NCI-H510A treated with DMSO at 0.1 percent for 48 hours (cell line): ENCODE measurements at places on chromosomes 4 and X.
A peak's percentile ranks its signal among the peaks of the same experiment; 100 is the strongest.

- DNase-seq: peak; percentile 85
Measured at GRCh38 chrX:68045008-68045577, 388.2 kb downstream of the OPHN1 start.

DNA sequence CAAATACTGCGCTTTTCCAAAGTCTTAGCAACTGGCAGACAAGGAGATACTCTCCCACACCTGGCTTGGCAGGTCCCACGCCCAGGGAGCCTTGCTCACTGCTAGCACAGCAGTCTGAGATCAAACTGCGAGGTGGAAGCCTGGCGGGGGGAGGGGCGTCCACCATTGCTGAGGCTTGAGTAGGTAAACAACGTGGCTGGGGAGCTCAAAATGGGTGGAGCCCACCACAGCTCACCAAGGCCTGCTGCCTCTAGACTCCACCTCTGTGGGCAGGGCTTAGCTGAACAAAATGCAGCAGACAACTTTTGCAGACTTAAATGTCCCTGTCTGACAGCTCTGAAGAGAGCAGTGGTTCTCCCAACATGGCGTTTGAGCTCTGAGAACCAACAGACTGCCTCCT lies 23.0 kb upstream of the NFKB1 start:
- no peak for DNase-seq

GRCh38 chrX:123464709-123465108 lies 268.1 kb downstream of the THOC2 start:
- no peak for DNase-seq

GRCh38 chr4:185654311-185654710 lies 119.0 kb upstream of the PDLIM3 start:
- DNase-seq: no peak

DNA sequence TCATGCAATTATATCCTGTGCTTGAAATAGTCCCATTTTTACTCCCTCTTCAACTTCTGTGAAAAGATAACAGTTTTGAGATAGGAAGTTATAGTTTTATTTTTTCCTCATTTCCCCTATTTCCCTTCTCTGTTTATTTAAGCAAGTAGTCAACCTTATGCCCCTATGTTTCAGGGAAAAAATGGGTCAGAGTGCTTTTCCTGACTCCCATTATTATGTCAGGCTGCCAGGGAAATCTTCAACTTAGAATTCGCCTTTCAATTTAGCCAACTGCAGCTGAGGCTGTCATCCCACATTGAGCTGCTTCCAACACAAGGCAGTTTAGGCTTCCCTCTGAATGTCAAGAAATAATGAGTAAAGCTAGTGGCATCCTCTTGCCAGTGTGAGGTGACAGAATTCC lies 42.3 kb downstream of the NXT2 start:
- DNase-seq: no peak

- DNase-seq: no peak
Measured at GRCh38 chr4:122992641-122993040, 70.2 kb upstream of the NUDT6 start.

- DNase-seq: no peak
Measured at GRCh38 chrX:2538031-2538757, 37.4 kb upstream of the DHRSX start.

DNA sequence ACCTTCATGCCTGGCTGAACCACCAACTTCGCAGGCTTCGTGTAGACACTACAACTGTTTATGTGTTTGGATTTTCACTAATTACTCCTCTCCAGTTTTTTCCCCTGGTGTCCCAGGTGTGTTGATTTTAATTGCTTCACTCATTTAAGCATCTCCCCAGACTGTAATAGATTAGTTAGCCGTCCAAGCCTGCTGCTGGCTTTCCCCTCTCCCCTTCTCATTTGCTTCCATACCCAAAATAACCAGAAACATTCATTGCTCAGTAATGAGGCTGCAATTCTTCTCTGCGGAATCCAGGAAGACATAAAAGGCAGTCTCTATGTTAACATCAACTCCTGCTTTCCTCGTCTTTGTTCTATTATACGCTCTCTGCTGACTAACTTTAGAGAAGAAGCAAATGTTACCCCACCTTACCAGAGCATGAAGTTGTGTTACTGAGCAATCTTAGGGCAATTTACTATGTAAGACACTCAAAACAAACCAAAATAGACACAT lies 37.9 kb upstream of the SCRG1 start:
- DNase-seq: no peak

- DNase-seq: no peak
Measured at GRCh38 chr4:24236532-24236931, 346.7 kb upstream of the PPARGC1A start.

DNA sequence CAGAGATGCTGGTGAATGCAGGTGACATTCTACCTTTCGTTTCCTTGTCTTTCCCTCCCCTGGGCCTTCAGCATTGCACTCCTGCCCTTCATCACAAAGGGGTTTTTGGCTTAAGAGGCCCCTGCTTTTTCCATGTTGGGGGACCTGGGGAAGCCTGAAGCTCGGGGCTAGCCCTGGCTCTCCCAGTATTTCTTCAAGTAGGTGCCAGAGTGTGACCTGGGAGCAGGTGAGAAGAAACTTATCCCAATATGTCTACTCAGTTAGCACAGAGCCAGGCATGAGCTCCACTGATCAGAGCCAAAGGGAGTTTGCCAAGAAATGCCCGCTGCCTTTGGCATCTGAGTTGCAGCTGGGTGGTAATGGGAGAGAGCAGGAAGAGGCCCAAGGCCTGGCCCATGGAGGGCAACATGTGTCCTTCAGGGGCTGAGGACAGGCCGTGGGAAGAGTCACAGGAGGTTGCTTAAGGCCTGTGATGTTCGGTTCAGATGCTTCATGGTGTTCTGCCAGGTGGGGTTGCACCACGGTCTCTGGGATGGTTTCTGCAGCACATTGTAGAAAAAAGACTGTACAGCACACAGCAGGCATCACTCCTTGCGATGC lies 7.6 kb downstream of the PRRG3 start:
- no peak for DNase-seq

DNA sequence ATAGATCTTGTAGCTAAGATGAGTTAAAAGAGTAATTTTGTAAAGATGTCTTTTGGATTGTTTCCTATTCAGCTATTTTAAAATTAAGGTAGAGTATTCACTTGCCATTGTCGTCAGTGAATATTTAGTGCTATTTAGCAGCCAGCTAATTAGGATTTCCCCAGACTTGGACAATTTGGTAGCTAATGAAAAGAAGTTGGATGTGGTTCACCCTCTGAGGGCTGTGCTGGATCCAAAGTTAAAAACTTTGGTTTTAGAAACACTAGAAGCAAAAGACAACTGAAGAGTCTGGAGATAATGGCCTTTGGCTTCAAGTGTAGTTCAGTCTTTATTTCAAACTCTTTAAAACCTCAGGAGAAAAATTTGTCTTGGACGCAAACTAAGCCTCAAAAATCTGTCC lies 41.3 kb downstream of the ATG4A start:
- DNase-seq: no peak

DNA sequence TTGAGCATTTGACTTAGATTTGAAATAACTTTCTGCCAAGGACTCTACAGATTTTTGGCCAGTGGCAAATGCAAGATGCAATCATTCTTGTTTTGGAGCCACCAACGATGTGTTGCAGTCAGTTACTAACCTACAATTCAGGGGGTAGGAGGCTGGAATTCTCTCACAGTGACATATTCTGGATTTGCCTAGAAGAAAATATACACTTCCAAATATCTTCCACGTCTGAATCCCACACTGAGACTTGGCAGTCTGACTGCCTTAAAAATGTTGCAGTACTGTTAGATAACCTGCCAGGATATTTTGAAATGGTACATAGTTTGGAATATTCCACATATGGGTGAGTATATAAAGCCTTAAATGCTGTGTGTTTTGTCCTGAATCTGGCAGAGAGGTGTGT lies 27.6 kb upstream of the AGTR2 start:
- DNase-seq: no peak

- DNase-seq: no peak
Measured at GRCh38 chr4:45317276-45317675, 590.9 kb upstream of the GNPDA2 start.

- no peak for DNase-seq
Measured at GRCh38 chr4:125992891-125993290, 678.1 kb downstream of the FAT4 start.

DNA sequence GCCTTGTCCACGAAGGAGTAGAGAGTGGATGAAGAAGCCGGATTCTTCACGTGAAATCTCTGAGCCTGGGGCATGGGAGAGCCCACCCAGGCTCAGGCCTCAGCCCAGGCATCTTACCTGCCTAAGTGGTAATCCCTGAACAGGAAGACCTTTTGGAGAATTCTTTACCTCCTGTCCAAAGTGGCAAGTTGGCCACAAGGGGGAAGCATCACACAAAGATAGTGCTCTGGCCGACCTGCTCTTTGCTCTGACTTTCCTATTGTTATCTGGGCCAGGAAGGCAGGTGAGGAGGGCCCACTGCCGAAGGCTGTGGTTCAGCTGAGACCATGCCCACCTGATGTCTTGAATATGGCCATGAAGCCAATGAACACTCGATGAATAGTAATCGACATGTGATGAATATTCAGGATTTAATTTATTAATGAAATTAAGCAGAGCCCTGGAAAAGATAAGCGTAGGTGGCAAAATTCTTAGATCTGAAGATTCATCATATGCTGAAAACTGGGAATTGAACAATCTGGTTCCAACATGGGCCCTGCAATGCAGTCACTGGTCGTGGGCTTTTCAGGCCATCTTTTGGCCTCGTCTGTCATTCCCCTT lies 93.8 kb downstream of the PDGFRA start:
- DNase-seq: peak; percentile 93

DNA sequence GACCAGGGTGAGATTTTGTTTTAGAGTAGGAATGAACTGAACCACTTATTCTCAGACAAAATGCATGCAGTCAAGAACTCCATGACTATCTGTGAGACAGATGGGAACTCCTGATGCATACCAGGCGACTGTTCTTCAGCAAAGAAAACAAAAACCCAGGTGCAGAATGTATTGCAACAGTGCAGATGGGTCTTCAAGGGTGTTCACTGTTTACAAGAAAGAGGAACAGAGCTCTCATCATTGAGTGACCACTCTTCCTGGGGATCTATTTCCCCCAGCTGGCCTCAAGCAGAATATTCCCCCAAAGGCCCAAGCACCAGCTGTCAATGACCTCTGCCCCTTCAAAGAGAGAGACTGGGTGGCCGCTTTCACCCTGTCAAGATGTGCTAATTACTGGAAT lies 39.7 kb upstream of the BMP3 start:
- DNase-seq: peak; percentile 1

DNA sequence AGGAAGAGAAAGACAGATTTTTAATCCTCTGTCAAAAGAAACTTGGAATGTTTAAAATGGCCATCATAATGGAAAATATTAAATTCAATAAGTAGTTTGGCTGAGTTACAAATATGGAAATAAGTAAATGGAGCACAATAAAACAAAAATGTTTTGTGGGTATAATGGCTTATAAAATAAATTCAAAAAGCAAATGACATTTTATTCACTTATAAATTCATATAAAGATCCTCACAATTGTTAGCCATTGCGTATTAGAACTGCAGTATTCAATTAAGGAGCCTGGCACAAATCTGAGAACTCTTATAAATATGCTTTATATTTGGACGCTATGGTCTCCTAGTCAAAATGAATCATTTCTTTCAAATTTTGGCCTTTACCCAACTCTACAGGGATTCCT lies 339.0 kb upstream of the PABPC4L start:
- no peak for DNase-seq

DNA sequence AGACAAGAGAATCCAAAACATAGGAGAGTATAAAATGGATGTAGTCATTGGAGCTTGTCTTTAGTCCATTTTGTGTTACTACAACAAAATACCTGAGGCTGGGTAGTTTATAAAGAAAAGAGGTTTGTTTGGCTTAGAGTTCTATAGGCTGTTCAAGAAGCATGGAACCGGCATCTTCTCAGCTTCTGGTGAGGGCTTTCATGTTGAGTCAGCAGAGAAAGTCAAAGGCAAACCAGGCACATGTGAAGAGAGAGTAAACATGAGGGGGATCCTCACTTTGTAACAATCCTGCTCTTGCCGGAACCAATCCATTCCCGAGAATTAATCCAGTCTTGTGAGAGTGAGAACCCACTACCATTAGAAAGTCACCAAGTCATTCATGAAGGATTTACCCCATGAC lies 8.1 kb upstream of the HCCS start:
- DNase-seq: no peak

DNA sequence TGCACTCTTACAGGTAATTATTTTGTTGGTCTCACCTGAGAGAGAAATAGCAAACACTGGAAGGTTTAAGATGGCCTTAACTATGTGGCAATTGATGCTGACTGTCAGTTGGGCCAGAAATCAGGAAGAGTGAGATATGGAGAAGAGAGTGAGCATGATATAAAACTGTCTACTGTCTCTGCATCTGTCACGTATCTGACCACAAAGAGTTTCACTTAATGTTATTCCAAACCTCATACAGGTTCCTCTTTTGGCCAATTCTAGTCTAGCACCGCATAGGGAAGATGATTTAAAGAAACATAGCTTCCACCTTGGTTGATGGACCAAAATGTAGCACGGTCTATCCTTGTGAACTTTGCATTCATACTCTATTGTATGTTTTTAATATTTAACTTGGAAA lies 381.0 kb upstream of the BOD1L1 start:
- DNase-seq: no peak

- no peak for DNase-seq
Measured at GRCh38 chr4:186553717-186554116, 1.6 kb downstream of the MTNR1A start.

- DNase-seq: no peak
Measured at GRCh38 chr4:13327991-13328390, 156.1 kb downstream of the RAB28 start.

DNA sequence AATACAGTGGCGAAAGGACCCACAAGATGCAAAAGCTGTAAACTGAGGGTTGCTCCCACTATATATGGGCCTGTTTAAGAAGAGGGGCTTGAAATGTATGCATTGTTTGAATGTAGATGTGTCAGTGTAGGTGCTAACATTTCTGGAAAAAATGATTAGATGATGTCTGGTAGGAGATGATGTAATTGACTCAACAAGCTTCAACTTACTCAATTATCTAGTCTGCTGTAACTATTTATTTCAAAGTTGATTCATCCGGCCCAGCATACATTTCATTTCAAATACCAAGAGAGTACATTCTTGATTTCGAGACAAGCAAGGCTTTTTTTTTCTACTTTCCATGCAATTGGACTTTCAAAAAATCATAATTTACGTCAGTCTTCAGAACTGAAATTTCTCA lies 9.3 kb upstream of the ENAM start:
- no peak for DNase-seq

DNA sequence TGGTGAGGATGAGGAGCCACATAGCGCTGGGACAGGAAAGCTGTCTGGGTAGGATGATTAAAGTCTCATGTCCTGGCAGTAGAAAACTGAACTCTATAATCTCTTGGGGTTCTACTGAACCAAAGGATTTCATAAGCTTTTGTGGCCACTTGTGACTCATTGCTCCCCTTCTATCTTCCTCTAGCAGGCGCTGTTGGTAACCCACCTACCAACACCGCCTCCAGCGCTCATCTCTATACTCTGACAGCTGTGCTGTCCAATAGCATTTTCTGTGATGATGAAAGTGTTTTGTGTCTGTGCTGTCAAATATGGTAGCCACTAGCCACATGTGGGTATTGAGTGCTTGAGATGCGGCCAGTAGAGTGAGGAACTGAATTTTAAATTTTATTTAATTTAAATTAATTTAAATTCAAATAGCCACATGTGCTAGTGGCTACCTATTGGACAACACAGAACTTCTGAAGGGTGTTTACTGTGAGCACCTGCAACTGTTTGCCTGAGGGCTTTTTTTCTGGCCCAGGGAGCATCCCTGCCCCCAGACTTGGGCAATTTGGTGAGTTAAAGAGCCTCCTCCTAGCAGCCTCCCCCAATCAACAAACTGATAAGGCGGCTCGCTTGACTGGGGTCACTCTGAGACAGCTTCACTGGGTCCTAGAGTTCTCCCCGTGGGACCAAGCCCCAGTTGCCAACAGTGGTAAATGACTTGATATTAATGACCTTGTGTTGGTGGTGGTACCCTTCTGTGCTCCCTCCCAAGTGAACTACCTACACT lies 169.2 kb upstream of the ATP6AP2 start:
- no peak for DNase-seq
